ENCODE measurements at places on chromosomes 2 and 18.

GRCh38 chr18:63216516-63217311, 102.9 kb downstream of the BCL2 start:
- DNase-seq: no peak

- no peak for DNase-seq
These were observed 58.8 kb downstream of the MFSD6 start for GRCh38 chr2:190466819-190467446.

- DNase-seq: no peak
These were observed 50.4 kb downstream of the CLIP4 start for GRCh38 chr2:29165362-29166241.

- DNase-seq: no peak
These were observed 184.9 kb downstream of the RTP5 start for GRCh38 chr2:242054406-242054805.

- DNase-seq: no peak
These were observed 44.3 kb upstream of the TNFRSF11A start for GRCh38 chr18:62280786-62281185.

DNA sequence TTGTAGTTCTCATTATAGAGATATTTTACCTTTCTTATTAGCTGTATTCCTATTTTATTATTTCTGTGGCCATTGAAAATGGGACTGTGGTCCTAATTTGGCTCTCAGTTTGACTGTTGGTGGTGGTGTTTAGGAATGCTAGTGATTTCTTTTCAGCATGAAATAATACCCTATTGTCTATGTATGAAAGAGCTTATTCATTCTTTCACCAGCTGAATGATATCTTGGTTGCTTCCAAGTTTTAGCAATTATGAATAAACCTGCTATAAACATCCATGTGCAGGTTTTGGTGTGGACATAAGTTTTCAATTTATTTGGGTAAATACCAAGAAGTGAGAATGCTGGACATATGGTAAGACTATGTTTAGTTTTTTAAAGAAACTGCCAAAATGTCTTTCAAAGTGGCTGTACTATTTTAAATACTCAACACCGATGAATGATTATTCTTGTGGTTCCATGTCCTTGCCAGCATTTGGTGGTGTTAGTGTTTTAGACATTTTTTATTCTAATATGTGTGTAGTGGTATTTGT, 501.6 kb upstream of the GYPC start:
- DNase-seq: no peak

DNA sequence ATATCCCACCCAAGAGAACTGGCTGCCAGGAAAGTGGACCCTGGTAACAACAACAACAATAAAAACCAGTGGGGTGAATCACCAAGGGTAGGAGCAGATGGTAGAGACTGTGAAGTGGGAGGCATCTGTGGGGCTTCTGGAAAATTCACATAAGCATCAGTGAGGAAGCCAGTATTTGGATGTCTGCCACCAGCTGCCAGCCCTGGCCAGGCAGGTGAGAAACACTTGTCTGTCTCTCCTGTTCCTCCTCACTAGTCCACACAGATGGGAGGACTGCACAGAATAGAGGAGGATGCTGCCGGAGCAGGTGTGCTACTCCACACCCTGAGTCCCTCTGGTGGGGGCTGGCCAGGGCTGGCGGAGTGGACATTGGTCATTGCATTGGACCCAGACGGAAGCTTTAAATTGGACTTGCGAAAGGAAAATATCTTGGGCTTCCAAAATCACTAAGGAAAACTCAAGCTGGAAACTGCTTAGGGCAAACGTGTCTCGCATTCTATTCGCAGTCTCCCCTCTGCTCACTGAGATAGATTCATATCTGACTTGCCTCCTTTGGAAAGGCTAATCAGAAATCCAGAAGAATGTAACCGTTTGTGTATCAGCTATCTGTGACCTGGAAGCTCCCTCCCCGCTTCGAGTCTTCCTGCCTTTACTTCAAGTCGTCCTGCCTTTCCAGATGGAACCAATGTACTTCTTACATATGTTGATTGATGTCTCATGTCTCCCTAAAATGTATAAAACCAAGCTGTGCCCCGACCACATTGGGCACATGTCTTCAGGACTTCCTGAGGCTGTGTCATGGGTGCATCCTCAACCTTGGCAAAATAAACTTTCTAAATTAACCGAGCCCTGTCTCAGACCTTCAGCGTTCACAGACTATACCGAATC, 69.1 kb downstream of the NAB1 start:
- no peak for DNase-seq

DNA sequence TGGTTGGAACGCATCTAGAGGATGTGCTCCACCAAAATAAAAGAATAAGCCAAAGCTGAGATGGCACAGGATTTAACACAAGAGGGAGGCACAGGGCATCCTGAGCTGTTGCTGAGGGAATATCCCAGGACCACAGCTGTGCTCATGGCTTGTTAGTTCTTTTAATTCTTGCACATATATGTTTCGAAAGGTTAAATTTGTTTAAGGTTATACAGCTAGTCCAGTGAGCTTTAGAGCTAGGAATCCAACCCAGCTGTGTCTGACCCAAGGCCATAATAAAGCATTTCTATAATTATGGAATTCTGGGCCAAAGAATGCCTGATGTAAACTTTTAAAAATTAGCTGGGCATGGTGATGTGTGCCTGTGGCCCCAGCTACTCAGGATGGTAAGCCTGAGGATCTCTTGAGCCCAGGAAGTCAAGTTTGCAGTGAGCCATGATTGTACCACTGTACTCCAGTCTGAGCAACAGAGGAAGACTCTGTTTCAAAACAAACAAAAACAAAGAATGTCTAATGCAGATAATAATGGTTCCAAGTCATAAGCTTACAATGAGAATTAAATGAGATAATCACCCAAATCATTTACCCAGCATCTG, 66.4 kb upstream of the CCBE1 start:
- DNase-seq: no peak

DNA sequence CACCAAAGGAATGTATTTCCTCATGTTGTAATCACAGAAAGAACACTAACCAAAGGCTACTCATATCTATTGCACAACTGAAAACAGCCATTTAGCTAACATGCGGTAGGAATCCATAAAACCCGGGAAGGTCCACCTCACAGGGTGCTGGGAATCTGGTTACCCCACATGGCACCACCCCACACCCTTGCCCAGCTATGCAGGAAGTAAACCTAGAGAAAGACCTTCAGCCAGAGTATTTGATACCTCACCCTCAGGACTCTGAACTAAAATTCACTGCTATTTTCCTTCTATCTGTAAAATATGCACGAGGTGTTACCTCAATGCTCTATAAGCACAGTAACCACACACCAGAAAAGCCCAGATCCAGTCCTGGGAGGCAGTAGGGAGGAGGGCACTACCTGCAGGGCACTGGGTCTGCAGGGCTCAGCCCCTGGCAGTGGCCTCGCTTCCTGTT, 45.8 kb downstream of the PTPN2 start:
- DNase-seq: no peak

DNA sequence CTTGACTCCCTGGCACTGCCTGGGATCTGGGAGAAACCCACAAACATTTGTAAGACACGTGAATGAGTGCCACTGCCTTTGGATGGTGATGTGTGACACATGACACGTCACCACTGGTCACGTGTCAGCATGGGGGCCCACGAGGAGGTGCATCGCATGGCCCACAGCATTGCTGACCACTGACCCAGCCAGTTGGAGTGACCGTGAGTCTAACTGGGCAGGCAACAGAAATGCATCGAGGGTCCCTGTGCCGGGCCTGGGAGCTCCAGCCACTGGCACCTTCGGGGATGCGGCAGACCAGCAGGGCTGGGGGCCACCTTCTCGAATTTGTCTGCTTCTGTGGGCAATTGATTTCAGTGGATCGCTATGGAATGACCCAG, 121.9 kb upstream of the HDAC4 start:
- no peak for DNase-seq

DNA sequence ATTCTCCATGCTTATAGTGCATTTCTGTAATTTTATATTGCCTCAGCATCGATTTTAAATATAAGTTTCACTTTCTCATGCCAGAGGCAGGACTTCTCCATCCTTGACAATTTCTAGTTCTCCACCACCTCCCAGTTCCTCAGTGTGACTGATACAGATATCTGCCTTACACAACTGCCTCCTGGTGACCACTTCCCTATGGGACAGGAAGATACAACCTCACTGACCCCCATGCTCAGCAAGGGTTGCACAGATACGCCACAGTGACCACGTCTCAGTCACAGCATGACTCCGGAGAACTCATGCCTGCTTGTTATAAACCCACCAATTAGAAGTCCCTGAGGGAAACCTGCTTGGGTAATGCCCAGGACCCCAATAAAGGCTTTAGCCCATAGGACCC, 284.0 kb upstream of the MC4R start:
- DNase-seq: no peak

GRCh38 chr2:170227507-170227947, 49.6 kb downstream of the MYO3B start:
- no peak for DNase-seq

DNA sequence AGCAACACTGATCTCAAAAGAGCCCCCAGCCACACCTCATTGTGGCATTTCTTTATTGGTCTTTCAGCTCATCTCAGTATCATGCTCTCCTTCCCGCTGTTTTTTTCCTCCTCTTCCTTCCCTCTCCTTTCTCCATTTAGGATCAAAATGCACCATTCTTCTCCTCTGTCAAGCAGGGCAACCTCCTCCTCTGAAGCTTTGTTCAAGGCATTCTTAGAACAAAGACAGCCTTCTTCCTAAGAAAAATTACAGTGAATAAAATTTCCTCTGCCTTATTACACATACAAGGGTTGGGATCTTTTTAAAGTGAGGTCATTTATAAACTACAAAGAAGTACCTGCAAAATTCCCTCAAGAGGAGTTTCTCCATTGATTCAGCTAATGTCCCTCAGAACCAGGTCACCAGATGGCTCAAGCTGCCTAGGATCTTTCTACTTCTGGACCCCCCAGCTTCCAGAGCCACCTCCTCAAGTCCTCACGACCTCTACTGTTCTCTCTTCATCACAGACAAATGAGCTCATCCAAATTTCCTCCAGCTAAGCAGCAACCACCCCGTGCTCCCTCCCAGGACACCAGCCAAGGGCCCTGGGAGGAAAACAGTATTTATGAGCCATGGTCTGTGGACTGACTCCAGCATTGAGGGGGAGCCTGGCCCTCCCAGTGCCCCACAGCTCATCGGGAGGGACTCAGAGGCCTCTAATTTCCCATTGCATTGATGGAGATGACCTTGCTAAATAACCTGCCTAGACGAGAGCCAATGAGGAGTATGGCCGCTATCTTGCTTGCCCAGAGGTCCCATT, 18.0 kb downstream of the SFXN5 start:
- DNase-seq: no peak
